ENCODE measurements at places on chromosomes 2 and 18.
A peak's percentile ranks its signal among the peaks of the same experiment; 100 is the strongest.

GRCh38 chr2:200320344-200320743 lies 13.9 kb downstream of the SPATS2L start:
- DNase-seq: no peak

- no peak for DNase-seq
Observed at GRCh38 chr18:48595703-48596218, 56.9 kb downstream of the CTIF start.

DNA sequence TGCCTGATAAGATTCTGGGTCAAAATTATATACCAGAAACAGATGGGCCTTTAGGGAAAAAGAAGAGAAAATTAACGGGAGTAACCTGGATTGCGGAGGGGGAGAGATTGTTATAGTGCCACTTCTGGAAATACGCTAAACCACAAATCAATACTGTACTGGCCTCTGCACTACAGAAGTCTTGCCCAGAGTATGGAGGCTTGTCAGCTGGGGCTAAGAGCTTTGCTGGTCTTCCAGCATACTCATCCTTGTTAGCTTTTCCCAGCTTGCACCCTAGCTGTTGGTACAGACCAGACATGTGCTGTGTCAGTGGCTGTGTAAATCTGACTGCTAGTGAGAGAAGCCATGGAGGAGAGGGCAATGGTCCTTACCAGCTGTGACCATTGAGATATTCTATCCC lies 8.9 kb downstream of the AGBL5 start:
- no peak for DNase-seq

DNA sequence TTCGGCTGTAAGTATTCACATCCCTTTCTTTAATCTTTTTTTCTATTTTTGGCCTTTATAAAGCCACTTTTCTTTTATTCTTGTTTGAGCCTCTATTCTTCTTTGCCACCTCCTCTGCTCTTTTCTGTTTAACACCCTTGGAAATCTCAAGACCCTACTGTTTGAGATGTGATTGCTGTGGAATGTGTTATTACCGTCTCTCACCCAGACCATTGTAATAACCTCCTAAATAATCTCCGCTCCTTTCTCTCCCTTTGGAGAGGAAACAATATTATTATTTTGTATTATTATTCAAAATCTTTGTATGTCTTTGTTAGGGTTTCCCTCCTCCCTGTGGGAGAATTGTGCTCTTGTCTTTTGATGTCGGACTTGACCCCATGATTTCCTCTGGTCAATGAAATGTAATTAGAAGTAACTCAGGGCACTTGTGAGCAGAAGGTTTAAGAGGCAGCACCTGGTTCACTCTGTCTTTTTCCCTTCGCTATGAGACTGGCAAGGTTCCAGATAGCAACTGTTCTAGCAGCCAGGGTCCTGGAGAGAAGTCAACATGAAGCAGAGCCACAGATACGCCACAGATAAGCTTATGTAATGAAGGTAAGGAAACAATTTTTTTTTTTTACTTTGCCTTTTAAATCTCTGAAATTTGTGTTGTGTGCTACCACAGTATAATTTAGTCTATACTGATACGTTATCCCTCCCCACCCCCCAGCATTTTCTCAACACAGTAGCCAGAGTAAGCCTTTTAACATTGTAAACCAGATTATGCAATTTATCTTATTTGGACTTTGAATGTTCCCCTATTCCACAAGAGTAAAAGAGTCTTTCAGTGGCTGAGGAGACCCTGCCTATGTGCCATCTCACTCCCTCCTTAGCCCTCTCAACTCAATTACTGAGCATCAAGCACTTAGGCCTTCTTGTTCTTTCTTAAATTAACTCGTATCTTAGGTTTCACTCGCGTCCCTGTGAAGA lies 601.2 kb upstream of the ZNF804A start:
- no peak for DNase-seq

DNA sequence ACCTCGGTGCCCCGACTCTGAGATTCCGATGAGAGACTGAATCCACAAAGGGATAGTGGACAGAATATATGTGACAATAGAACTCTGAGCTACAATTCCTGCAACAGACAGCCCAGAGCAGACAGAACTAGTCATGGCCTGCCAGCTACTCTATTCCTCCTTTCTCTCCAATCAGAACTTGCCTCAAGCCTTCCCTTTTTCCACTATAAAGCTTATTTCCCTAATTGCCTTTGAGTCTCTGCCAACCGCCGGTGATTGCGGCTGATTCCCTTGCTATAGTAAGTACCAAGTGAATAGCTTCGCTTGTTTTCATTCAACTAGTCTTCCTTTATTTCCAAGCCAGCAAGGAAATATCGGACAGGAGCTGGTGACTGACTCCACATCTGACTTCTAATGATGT lies 96.8 kb downstream of the DSC3 start:
- DNase-seq: no peak

GRCh38 chr2:11385847-11386246 lies 41.4 kb upstream of the ROCK2 start:
- DNase-seq: no peak

DNA sequence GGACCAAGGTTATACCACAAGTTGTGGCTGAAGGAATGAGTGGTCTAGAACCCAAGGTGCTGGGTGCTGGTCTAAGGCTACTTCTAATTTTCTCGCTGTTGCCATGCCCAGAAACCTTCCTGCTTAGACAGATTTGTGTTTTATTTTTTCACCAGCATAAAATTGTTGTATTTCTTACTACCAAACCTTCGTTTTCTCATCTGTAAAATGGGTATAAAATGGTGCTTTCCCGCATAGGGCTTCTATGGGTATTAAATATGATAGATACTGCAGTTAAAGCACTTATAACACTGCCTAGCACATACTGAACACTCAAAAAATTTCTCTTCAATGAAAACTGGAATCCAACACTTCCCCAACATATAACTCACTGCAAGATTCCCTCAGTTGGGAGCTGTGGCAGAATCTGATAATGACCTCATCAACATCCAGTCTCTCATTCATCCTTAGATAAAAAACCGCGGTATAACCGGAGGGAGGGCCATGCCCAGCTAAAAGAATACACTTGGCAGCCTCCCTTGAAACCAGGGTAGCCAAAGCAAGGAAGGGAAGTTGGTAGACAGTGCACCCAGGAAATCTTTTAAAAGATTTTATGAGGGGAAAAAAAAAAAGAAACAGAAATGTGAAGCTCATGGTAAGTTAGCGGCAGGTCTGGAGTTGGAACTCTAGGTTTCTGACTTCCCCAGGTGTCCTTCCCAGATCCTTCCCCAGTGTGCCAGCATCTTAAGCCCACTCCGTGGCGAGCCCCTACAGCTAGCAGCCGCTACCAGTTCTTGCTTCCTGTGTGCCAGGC lies 1.2 kb downstream of the NEMP2 start:
- DNase-seq: peak; percentile 70

- no peak for DNase-seq
Observed at GRCh38 chr18:35876243-35876642, 96.2 kb upstream of the RMP24 start.

DNA sequence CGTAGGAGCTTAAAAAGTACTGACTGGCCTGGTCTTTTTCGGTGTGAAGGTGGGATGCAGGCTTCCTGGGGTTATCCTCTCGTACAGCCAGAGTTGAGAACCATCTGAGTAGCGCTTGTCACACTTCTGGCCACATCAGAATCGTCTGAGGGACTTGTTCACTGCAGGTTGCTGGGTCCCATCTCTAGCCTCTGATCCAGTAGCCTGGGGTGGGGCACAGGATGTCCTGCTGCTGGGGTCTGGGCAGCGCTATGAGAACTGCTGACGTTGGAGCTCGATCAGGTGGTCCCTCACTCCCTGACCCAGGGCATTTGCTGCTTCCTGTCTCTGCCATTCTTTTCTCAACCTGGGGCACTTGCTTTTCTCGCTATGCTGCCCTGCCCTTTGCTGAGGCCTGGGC lies 7.1 kb upstream of the IL1R2 start:
- DNase-seq: no peak

DNA sequence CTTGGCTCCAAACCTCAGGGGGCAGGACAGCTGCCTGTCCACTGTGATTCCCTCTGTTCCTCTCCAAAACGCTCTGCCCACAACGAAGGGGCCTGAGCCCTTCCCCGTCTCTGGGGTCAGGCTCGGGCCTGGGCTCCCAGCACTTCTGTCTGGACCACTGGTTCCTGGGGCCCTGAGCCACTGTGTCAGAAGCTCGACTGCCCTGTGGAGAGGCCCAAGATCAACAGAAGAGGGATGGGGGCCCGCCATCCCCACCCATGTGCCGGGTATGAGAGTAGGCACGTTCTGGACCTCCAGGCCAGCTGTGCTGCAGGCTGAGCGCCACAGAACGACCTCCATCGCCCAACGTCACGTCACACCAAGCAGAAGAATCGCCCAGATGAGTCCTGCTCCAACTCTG lies 119.9 kb upstream of the HS6ST1 start:
- no peak for DNase-seq

GRCh38 chr2:212811921-212812320 lies 273.3 kb upstream of the ERBB4 start:
- DNase-seq: no peak

- no peak for DNase-seq
Observed at GRCh38 chr2:105627534-105627933, 117.2 kb upstream of the NCK2 start.
